GM12864 (cell line): ENCODE measurements at places on chromosomes 7 and 10.

- no peak for DNase-seq
These were observed 6.5 kb upstream of the WASL start for GRCh38 chr7:123755338-123755737.

GRCh38 chr10:80454513-80455460 lies 677 bp downstream of the TSPAN14 start:
- no peak for DNase-seq

- DNase-seq: no peak
These were observed 32.5 kb downstream of the TRUB1 start for GRCh38 chr10:114970515-114970914.

- DNase-seq: no peak
These were observed 3.8 kb downstream of the KMT2E start for GRCh38 chr7:105017657-105018365.

DNA sequence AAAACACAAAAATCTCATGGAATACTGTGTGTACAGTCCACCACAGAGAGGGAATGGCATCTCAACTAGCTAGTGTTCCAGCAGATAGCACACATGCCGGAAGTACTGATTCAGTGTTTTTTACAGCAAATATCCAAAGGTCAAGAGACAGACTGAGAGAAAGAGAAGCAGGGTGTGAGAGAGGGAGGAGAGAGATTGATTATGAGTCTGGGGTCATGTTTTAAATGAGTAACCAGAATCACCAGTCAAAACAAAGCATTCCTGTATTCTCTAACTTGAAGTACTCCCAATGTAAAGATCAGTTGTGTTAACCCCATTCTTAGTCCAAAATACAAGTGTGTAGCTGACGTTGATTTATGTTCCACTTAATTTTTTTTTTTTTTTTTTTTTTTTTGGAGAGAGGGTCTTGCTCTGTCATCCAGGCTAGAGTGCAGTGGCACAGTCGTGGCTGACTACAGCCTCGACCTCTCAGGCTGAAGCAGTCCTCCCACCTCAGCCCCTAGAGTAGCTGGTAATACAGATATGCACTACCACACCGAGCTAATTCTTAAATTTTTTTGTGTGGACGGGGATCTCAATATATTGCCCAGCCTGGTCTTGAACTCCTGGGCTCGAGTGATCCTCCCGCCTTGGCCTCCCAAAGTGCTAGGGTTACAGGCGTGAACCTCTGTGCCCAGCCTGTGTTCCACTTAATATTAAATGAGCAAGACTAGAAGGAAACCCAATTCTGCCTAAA lies 114.2 kb downstream of the TAF3 start:
- no peak for DNase-seq

DNA sequence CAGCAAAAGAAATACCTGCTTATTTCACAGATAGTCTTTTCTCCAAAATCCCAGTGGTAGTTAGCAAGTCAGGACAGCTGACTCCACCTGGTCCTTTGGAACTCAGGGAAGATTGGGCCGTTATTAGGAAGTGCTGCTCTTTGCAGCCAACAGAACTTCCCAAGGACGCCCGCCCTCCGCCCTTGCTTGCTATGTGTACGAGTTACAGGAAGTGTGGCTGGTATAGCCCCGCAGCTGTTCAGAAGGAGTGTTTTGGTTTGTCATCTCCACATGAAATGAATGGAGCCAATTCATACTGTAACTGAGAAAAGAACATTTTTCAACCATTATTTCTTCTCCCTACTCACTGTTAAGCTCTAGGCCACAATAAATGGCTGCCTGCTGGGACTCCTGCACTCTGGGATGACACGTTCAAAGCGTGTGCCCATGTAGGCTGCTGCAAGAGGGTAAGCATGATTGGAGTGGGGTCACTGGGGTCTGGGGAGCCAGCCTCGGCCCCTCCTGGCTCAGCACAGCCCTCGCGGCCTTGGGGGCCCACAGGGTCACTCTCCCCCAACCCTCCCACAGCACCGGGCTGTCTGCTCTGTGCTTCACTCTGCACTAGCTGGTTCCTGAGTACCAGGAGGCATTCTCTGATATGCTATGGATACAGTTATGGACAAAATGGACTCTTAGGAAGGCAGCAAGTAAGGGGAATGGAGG lies 244.0 kb downstream of the EBF3 start:
- no peak for DNase-seq

DNA sequence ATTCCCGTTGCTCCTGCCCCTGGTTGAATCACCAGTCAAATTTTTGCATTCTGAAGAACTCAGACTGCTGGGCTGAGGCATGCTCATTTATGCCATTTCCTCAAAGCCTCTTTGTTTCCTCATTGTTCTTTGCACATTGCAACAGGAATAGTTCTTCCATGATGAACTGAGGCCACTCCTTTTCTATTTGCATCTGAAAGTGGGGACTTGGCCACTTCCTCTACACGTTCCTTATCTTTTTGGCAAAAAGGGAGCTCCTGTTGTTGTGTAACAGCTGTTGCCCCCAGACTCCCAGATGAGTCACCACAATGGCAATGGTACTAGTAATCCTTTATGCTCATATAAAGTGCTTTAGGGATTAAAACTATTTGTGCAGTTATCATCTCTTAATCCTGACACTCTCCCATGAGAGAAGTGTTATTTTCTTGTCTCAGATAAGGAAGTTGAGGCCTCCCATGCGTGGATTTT lies 20.1 kb upstream of the ITPRID1 start:
- DNase-seq: no peak

DNA sequence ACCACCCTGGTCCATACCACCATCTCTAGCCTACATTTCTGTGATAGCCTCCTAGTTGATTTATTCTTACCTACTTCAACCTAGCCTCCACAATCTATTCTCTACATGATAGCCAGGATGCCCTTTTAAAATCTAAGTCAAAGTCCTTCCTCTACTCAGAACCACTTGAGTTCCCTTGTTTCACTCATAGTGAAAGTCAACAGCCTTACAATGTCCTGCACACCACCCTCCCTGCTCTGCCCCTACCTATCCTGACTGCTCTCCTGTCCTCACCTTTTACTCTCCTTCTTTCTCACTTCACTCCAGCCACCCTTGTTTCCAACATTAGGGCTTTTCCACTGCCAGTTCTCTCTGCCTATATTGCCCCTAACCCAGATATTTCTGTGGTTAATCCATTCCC lies 146.7 kb downstream of the GRM3 start:
- peak; percentile 18 for DNase-seq

GRCh38 chr7:159030490-159031134 lies 114.1 kb downstream of the VIPR2 start:
- no peak for DNase-seq

DNA sequence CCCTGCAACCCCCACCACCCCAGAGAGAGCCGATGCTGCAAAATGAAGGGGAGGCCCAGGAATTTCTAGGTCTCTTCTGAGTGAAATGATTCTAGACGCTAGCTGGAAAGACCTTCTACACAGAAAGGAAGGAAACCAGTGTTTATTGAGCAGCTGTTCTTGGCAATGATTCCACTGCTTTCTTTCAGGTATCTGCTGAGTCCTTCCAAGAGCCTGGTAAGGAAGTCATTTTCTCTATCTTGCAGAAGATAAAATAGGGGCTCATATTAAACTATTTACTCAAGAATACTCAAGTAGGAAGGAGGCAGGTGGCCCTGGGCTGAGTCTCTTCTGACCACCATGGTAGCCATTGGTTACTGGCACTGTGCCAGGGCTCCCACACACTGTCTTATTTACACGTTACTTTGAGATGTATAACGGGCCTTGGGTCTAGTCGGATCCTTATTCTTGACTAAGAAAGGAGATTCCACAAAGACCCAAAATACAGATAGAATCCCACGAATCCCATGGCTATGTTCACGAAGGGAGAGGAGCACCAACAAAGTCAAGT lies 112.1 kb downstream of the GALNT11 start:
- DNase-seq: no peak

DNA sequence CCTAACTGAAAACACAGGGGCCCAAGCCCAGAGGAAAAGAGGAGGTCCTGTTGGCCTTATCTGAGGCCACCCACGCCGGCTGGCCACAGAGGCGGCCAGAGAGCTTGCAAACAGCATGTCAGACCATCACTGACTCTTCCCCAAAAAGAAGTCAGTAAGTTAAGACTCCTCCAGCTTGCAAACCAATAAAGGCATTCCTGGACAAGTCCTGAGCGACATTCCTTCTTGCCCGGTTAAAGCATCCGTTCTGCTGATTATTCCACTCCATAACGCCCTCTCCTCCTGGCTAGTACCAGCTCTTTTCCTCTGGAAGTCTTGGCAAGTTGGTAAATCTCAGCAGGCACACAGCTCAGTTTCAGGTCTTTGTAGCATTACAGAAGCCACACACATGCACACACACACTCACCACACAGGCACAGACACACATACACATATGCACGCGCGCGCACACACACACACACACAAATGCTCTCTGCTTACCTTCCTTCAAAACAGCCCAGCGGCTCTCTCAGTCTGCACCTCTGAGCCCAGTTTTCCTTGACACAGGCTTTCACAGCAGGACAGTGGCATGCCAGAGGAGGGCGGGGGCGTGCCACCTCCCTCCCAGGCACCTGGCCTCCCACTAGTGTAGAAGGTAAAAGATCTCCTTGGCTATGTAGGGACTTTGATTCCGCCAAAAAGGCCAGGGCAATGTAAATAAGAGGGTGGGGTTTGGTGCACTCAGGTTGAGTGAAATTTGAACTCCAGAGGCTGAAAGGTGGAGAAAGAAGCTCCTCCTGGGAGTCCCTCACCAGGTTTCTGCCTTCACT lies 201.4 kb downstream of the TNS3 start:
- no peak for DNase-seq

DNA sequence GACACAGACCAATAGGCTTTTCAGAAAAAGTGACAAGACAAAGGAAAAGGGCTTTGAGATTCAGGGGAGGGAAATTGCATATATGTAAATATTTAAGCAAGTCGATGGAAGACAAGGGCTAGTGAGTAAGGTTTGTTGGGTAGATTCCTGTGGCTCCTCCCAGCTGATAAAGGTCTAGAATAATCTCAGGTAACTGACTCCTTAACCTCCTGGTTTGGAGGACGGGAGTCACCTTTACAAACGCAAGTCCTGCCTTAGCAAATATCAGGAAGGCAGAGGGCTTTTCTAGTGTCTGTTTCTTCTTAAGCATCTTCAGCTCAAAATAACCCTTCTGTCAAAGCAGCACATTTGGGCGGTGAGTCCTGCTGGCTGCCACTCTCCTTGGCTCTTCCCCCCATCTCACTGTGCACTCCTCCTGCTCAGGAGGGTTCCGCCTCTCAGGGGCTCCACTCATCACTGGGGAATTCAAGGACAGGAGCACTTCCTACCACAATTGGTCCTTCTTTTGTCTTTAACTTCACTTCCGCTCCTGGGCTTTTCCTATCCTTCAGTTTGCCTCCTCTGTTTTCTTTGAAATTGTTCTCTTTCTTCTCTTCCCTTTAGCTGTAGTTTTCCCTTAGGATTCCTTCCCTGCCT lies 496.3 kb upstream of the KLF6 start:
- DNase-seq: no peak

DNA sequence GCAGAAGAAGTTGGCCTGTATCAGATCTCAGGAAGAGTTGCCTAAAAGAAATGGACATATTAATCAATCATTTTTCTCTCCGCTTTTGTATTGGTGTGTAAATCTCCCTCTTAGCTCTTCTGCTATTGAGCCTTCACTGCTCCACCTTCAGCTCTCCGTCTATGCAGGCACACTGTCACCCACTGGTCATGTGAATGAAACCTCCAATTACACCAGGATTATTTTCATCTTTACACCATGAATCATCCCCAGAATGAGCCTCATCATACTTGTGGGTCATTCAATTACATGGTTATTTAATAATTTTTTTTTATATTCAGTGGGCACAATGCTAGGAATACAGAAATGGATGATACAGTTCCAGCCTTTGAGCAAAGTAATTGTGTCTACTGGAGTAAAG lies 92.6 kb downstream of the LRRC4 start:
- DNase-seq: no peak

GRCh38 chr7:89994483-89994882 lies 159.8 kb upstream of the STEAP1 start:
- no peak for DNase-seq

DNA sequence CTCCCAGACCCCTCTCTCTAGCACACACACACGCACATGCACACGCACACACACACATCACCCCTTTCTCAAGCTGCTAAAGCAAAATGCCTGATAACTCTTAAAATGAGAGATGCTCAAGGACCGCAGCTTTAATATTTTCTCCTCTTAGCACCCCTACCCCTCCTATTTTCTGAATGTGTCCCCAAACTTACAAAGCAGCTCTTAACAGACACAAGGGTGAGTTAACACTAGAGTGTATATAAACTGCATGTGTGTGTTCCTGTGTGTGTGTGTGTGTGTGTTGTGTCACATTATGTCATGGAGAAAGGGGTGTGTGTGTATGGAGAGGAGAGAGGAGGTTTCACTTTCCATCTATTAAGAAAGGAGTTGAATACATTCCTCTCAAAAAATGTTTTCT lies 1.3 kb downstream of the PTN start:
- DNase-seq: no peak

- no peak for DNase-seq
These were observed 900 bp downstream of the MKLN1 start for GRCh38 chr7:131328377-131329175.

- DNase-seq: no peak
These were observed 9.7 kb downstream of the ITPRIP start for GRCh38 chr10:104328646-104328895.

GRCh38 chr10:132632851-132633684 lies 95.5 kb downstream of the INPP5A start:
- DNase-seq: no peak

DNA sequence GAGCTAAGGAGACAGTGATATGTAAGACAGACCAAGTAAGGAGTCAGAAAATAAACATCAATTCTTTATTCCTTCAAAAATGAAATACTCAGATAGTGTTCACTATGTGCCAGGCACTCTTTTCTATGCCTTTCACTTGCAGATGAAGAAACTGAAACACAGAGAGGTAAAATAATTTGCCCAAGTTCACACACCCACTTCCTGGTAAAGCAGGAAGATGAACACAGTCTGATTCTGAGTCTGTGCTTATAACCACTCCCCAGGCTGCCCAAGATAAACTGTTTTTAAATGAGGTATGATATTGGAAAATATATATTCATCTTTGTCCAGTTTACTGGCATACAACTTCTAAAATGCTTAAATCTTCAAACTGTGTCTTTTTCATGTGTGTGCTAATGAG lies 294.4 kb upstream of the NPVF start:
- no peak for DNase-seq

GRCh38 chr10:112807013-112807412 lies 143.0 kb upstream of the TCF7L2 start:
- DNase-seq: no peak

DNA sequence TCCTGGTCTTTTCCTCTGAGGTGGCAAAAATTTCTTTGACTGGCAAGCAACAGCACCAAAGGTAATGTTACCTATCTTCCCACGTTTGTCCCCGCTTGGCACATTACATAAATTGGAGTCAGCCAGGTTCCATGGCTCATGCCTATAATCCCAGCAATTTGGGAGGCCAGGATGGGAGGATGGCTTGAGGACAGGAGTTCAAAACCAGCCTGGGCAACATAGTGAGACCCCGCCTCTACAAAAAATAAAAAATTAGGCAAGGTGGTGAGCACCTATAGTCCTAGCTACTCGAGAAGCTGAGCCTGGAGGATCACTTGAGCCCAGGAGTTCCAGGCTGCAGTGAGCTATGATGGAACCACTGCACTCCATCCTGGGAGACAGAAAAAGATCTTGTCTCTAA lies 139.5 kb downstream of the IDE start:
- DNase-seq: no peak

- no peak for DNase-seq
These were observed 24.0 kb downstream of the KCNMA1 start for GRCh38 chr10:77613476-77614130.
